Activated CD4-positive, alpha-beta T cell treated with anti-CD3 and anti-CD28 coated beads, Interleukin-10, Interleukin-2, amounts not matched to agents 100 ng/mL and 50 ng/mL, durations not matched to agents 16 hours and 8 hours (primary cell): ENCODE measurements at places on chromosomes 2 and 18.
A peak's percentile ranks its signal among the peaks of the same experiment; 100 is the strongest.

GRCh38 chr2:68230241-68231060, 21.9 kb downstream of the PPP3R1 start:
- DNase-seq = no peak

DNA sequence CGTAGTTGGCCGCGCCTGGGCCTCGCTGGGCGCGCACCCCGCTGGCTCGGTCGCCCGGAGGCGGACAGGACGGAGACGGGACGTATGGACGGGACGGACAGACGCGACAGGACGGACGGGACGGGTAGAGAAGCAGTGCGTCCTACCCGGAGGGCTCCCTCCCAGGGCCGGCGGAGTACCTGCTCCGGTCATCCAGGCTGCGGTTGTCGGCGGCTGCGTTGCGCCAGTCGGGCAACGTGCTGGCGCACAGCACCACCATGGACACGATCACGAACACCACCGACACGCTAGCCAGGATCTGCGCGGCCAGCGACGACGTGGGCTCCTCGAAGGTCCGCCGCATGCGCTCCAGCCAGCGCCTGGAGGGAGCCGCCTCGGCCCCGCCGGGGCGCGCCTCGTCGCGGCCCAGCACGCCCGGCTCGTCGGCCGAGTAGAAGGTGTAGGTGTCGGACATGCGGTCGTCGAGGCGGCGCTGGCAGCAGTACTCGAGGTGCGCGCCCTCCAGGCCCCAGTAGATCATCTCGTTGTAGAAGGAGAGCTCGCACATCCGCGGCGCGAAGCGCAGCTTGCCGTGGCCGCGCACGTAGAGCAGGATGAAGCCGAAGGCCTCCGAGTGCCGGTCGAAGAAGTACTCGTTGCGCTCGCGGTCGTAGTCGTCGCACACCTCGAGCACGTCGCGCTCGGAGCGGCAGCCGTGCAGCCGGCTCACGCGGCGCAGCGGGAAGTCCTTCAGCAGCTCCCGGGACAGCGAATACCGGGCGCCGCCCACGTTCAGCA, 903 bp downstream of the KCNG3 start:
- DNase-seq = peak; percentile 26

GRCh38 chr2:178892751-178893625, 85.8 kb upstream of the TTN start:
- DNase-seq = no peak

DNA sequence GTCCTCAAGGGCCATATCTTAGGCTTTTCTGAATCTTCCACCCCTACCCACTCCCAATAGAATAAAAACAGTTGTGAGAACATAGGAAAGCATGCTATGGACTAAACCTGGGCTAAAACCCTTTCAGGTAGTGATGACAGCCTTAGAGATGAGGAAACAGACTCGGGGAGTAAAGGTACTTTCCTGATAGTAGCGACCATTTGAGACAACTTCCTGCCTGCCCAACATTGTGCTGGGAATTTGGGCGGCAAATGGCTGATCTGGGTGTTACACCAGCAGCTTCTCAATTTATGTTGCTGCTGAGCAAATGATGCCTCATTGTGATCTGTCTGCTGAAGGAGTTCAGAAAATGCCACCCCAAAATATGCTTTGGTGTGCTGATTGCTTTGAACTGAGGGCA, 66.6 kb downstream of the TMEM17 start:
- no peak for DNase-seq

DNA sequence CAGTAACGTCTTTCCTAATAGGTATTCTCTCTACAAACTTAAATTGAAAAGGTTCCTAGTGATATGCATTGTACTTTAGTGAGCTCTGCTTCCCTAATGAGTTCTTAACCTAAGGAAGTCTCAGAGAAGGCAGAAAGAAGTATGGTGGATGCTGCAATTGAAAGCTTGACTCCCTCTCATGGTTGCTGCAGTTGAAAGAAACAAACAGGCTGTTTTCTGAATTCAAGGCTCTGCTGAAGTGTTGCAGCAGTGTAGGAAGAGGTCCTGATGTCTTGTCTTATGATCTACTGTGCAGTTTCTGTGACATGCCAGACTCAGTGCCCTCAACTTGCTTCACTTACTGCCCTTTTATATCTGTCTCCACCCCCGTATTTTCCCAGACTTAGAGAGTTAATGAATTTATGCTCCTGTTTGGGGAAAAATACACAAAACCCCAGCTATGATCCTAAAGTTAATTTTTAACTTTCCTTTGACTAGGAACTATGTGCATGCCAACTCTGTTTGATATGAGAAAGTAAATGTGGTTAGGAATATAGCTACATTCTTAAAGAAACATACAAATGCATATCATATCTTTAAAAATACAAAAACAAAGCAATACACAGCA, 655.3 kb upstream of the FAM98A start:
- DNase-seq = no peak

GRCh38 chr18:40546875-40547274, 1408.2 kb upstream of the PIK3C3 start:
- DNase-seq = no peak

- DNase-seq = no peak
Observed at GRCh38 chr2:231655488-231655887, 52.8 kb upstream of the PTMA start.

GRCh38 chr2:160338901-160339685, 139.0 kb upstream of the ITGB6 start:
- no peak for DNase-seq

- DNase-seq = no peak
Observed at GRCh38 chr2:16051841-16052564, 111.7 kb downstream of the MYCN start.

GRCh38 chr18:49162226-49162864, 211.6 kb upstream of the SMAD7 start:
- DNase-seq = no peak
